ENCODE measurements at places on chromosomes 5 and 9. TPM values are rescaled to one million over a fixed set of nuclear protein-coding genes. Genes with fewer than 3 reads are reported as not detected.
A peak's percentile ranks its signal among the peaks of the same experiment; 100 is the strongest.

GRCh38 chr5:52725065-52725746, 62.5 kb upstream of the ITGA1 start:
- DNase-seq, result no peak

- DNase-seq, result no peak
Observed at GRCh38 chr9:110975969-110976368, 62.3 kb downstream of the LPAR1 start.

GRCh38 chr9:20620650-20621470, 1.4 kb downstream of the MLLT3 start:
- DNase-seq, result no peak

DNA sequence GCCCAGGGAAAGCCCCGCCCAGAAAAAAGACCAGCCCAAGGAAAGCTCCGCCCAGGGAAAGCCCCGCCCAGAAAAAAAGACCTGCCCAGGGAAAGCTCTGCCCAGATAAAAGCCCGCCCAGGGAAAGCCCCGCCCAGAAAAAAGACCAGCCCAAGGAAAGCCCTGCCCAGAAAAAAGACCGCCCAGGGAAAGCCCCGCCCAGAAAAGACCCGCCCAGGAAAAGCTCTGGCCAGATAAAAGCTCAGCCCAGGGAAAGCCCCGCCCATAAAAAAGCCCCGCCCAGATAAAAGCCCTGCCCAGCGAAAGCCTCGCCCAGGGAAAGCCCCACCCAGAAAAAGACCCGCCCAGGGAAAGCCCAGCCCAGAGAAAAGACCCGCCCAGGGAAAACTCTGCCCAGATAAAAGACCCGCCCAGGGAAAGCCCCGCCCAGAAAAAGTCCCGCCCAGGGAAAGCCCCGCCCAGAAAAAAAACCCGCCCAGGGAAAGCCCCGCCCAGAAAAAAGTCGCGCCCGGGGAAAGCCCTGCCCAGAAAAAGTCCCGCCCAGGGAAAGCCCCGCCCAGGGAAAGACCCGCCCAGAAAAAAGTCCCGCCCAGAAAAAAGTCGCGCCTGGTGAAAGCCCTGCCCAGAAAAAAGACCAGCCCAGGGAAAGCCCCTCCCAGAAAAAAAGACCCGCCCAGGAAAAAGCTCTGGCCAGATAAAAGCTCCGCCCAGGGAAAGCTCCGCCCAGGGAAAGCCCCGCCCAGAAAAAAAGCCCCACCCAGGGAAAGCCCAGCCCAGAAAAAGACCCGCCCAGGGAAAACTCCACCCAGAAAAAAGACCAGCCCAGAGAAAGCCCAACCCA, 11.9 kb downstream of the GRIN1 start:
- no peak for DNase-seq

- DNase-seq, result no peak
Observed at GRCh38 chr5:3925935-3926334, 330.3 kb downstream of the IRX1 start.

DNA sequence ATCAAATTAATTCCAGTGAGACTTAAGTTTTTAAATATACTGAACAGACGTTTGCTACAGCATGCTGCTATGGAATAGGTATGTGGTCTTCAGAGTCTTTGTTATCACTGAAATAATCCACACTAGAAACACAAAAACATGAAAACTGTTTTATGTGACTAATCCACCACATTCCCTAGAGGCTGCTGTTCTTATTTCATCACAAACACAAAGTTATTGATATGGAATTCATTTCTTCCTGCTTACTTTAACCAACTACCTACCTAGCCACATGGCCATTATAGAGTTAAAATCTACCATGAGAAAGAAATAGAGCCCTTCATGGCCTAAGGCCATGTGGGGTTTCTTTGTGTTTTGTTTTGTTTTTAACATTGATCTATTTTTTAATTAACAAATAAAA, 232.3 kb upstream of the PTGER4 start:
- DNase-seq, result no peak

GRCh38 chr9:77016526-77017504, 2.6 kb upstream of the FOXB2 start:
- no peak for DNase-seq

DNA sequence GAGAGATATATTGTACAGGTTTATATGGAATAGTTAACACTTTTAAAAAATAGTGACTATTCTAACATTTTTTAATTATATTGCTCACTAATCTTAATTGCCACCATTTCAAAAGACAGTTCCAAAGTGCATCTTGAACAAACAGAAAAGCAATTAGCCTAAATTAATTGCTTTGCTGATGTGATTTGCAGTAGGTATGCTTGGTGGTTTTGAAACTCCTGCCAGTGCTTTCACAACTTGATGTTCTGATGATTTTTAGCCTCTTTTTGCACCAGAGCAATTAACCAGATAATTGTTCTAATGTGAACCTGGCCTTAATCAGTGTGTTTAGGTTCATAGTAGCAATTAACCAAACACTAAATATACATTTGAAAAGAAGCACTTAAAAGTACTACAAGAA, 207.6 kb downstream of the FBXL17 start:
- DNase-seq, result no peak

DNA sequence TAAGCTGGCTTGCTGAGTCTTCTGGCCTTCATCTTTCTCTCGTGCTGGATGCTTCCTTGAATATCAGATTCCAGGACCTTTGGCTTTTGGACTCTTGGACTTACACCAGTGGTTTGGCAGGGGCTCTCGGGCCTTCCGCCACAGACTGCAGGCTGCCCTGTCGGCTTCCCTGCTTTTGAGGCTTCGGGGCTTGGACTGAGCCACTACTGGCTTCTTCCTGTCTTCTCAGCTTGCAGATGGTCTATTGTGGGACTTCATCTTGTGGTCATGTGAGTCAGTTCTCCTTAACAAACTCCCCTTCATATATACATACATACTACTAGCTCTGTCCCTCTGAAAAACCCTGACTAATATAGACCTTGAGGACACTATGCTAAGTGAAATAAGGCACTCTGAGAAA, 78.3 kb upstream of the SSBP2 start:
- DNase-seq, result no peak

- no peak for DNase-seq
Observed at GRCh38 chr9:2047144-2047671, 32.1 kb downstream of the SMARCA2 start.

- DNase-seq, result no peak
Observed at GRCh38 chr5:45774528-45774927, 78.3 kb upstream of the HCN1 start.

- no peak for DNase-seq
Observed at GRCh38 chr5:78591972-78592700, 56.4 kb downstream of the LHFPL2 start.

GRCh38 chr5:99706160-99706559, 777.4 kb upstream of the CHD1 start:
- DNase-seq, result no peak

DNA sequence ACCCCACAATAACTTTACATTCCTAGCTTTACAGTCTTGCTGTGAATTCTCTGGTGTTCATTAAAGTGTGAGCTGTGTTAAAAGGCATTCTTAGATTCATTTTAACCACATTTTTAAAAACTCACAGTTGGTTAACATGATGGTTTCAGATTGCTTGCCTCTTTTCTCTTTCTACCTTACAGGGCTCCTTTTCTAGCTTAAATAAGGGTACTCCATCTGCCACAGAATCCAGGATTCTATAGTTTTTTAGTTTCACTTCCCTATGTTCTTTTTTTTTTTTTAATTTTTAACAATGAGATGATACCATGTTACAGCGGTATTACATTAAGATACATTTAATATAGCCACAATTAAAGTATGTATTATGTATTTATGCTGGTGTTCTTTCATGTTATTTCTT, 3.9 kb upstream of the FBXO4 start:
- DNase-seq, result no peak

- DNase-seq, result no peak
Observed at GRCh38 chr5:87231037-87231808, 36.5 kb upstream of the RASA1 start.

Gene CDKN2A
- polyA plus RNA-seq, result 0.30 TPM

Gene LURAP1L
- polyA plus RNA-seq, result 10.9 TPM

- no peak for DNase-seq
Observed at GRCh38 chr9:86731511-86732063, 215.7 kb downstream of the GAS1 start.

DNA sequence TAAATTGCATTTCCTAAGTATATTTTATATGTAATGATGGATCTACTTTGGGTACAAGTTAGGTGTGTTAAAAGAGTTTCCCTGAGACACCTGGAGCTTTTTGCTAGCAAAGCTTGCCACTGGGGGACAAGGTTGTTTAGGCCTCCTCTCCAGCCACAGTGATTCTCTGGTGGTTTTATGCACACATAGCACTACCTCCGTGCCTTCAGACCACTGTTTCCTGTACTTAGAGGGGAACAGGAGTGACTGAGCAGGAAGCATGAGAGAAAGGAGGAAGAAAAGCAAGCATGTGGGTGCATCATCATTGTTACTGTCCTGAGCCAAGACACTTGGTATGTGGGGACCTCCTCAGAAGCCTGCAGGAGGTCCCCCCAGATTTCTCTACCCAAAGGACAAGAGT, 272.1 kb downstream of the RASEF start:
- DNase-seq, result no peak

Gene SSBP2
- polyA plus RNA-seq, result 64.3 TPM

- no peak for DNase-seq
Observed at GRCh38 chr5:43363445-43364152, 48.6 kb downstream of the CCL28 start.

- DNase-seq, result no peak
Observed at GRCh38 chr5:40675396-40676133, 4.2 kb upstream of the PTGER4 start.

DNA sequence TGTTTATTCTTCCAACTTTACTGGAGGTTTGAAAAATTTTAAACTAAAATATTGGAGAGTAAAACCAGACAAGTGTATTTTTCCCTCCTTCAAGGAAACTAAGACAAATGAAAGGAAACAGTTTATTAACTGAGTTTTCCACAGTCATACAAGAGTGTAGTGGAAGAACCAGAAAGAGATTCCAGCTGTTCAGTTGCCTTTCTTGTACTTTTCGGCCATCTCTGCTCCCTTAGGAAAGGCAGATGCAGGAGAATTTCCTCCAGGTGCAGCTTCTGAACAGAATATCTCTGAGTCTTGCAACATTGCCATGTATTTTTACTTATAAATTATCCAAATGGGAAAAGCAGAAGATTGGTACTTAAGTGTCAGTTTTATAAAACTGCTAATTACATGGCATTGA, 217.1 kb downstream of the MAST4 start:
- no peak for DNase-seq

DNA sequence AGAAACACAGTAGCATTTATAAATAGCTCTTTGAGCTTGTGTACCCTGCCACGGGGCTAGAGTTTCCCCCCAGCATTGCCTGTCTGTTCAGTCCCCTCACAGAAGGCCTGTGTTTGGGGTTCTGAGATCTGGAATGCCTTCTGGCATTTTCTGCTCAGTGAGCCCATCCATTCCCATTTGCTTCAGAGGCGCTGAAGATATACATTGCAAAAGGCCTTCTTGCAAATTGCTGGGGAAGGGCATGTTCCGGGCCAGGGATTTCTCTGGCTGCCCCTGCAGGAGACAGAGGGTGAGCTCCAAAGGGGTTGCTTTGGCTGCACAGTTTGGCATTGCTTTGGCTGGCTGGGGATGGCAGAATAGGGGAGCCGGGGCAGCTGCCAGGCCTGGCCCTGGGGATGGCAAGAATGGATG, 308.4 kb downstream of the MSX2 start:
- DNase-seq, result no peak

GRCh38 chr5:169686137-169686536, 49.1 kb downstream of the DOCK2 start:
- DNase-seq, result no peak

DNA sequence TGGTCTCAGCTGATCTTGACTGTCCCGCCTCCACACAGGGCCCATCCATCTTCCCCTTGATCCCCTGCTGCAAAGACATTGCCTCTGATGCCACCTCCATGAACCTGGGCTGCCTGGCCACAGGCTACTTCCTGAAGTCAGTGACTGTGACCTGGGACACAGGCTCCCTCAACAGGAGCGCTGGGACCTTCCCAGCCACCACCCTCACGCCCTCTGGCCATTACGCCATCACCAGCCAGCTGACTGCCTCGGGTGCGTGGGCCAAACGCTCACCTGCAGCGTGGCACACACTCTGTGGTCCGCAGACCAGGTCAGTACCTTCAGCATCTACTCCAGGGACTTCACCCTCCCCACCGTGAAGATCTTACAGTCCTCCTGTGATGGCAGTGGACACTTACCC, 71.9 kb downstream of the INSL6 start:
- no peak for DNase-seq

Gene PIP5K1B
- polyA plus RNA-seq, result 1.1 TPM

DNA sequence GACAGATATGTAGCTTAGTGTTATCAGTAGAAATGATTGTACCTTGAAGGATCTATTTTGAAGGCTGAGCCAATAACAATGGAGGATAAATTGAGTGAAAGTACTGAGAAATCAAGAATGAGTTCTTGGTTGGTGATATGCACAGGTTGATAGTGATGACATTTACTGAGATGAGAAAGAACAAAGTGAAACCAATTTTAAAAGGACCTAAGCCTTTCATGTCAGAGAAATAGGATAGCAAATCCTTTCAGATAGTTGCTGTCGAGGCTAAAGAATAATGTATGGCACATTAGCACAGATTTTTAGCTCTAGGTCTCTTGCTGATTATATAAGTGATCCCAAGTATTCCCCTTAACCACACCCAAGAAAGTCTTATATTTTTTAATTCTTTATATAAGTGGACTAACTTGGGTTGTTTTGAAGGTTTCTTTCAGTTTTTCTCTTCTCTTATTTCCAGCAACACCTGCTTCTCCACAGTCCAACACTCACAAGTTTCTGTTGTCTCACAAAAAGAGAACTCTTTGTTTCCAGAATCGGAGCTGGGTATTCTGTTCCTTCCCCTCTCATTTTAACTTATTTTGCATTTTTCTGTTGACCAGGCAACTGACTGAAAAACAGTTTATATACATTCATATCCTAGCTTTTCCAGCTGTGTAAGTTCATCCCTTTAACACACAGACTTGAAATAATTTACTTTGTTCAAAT, 286.9 kb upstream of the ATP10B start:
- no peak for DNase-seq

DNA sequence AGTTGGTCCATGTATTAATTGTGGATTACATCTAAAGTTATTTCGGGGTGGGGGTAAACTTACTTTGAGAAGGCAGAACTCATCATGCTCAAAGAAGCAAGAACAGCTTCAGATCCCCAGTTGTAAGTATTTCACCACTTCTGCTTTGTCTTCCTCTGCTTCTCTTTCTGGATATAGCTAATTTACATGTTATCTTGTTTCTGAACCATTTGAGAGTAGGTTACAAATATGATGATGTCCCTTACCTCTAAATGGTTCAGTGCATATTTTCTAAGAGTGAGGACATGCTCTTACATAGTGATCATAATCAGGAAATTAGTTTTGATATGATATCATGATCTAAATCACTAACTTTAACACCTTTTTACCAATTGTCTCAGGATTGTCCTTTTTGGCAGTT, 11.9 kb downstream of the TRIO start:
- no peak for DNase-seq

Gene PCDHGA11
- polyA plus RNA-seq, result 2.7 TPM

Gene UBE2QL1
- 3.1 TPM for polyA plus RNA-seq

DNA sequence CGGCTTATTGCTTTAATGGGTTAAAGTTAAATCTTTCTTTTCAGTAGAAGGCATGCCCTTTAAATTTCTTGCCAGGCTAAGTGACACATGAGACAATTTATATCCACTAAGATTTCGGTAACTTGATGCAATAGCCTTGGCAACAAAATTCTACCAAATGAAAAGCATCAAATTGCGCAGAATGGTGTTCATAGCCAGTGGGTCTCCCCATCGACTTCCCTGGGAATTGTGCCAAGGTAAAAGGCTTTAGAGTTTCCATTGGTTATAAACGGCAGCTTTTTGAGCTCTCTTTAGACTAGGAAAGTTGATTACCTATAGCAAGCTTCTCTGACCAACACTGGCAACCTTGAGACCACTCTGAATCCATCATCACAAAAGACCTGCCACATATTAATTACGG, 358.4 kb downstream of the ARRDC3 start:
- DNase-seq, result peak; percentile 56

Gene IFNA4
- polyA plus RNA-seq, result not detected

Gene SLC25A2
- 0.10 TPM for polyA plus RNA-seq

Gene SEMA6A
- polyA plus RNA-seq, result 43.9 TPM
